T-helper 17 cell (primary cell): ENCODE measurements at places on chromosomes 13 and 19.
A peak's percentile ranks its signal among the peaks of the same experiment; 100 is the strongest.

GRCh38 chr19:45145270-45146189 is 15.3 kb downstream of the NKPD1 start:
- H3K4me3 ChIP-seq, result no peak overlapping the region
- H3K27ac ChIP-seq, result no peak overlapping the region
- no peaks in the 10 kb centered on the region for H3K27me3 ChIP-seq
- H3K4me1 ChIP-seq, result peaks cover 12% of the 10 kb centered on the region

GRCh38 chr13:36395280-36395679 is 37.0 kb upstream of the CCNA1 start:
- H3K4me1 ChIP-seq, result no peaks in the 10 kb centered on the region
- H3K27me3 ChIP-seq, result peaks cover 19% of the 10 kb centered on the region
- H3K36me3 ChIP-seq, result no peaks in the 10 kb centered on the region
- H3K27ac ChIP-seq, result no peak overlapping the region
- H3K4me3 ChIP-seq, result no peak overlapping the region
- DNase-seq, result no peak

GRCh38 chr13:98994080-98994479 is 16.2 kb upstream of the DOCK9 start:
- no peak for DNase-seq
- no peak overlapping the region for H3K4me3 ChIP-seq
- H3K27ac ChIP-seq, result peak overlapping the region; percentile 92
- H3K4me1 ChIP-seq, result peaks cover 46% of the 10 kb centered on the region
- no peaks in the 10 kb centered on the region for H3K27me3 ChIP-seq

DNA sequence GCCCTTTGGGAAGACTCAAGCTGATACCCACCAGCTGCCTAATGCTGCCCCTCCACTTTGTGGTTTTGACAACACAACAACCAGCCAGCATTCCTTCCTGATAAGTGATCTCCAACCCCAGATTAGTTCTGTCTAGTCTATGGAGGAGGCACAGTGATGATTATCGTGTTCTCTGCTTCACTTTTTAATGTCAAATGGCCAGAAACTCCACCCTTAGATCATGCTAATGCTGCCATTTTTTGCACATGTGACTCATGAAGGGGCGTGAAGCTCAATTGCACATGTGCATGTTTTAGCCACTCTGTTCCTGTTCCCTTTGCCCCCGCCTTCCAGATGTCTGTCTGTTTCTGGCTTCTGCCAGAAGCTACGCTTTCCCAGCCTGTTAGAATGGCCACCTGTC is 199.8 kb downstream of the COG6 start:
- H3K4me3 ChIP-seq, result no peak overlapping the region
- H3K4me1 ChIP-seq, result no peaks in the 10 kb centered on the region
- H3K27ac ChIP-seq, result no peak overlapping the region
- DNase-seq, result no peak
- peaks cover 2% of the 10 kb centered on the region for H3K36me3 ChIP-seq

DNA sequence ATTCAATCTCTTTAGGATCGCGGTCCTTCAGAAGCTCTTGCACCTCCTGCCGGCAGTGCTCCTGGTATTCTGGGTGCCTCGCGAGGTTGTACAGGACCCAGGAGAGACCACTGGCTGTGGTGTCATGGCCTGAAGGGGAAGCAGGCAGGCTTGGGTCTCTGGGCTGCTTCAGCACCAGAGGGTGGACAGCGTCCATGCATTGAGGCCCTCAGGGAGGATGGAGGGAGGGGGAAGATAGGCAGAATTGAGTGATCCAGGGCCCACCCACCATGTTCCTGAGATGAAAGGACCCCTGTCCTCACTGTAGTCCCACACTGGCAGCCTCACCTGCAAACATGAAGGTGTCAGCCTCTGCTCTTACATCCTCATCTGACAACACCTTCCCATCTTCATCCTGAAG is 17.9 kb upstream of the OR10H5 start:
- H3K27me3 ChIP-seq, result peaks cover 46% of the 10 kb centered on the region
- no peaks in the 10 kb centered on the region for H3K4me1 ChIP-seq
- no peak overlapping the region for H3K27ac ChIP-seq
- H3K4me3 ChIP-seq, result no peak overlapping the region
- DNase-seq, result no peak
- no peaks in the 10 kb centered on the region for H3K36me3 ChIP-seq

DNA sequence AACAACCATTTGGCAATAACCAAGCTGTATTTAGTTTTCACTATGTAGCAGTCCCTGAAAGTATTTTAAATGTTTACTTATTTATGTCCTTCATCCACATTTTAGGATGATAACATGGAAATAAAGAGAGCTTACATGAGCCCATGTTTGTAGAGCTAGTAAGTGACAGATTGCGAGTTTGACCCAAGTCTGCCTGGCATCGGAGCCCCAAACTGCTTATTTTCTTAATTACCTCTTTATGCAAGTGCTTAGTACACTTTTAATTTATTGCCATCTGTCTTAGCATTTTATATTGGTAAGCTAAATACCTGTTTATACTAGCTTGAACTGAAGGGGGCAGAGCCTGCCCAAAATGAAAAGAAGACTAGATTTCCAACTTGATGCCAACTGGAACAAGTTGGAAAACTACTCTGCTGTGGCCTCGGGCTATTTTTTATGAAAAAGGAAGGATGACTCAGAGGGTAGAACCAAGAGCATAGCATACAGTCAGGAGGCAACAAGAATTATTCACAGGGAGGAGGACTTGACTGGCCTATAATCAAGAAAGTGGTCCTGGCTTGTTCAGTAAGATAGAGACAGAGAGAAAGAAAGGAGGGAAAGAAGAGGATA is 150.2 kb downstream of the NDFIP2 start:
- no peak overlapping the region for H3K27ac ChIP-seq
- no peak overlapping the region for H3K4me3 ChIP-seq
- DNase-seq, result no peak
- H3K36me3 ChIP-seq, result no peaks in the 10 kb centered on the region
- H3K27me3 ChIP-seq, result peaks cover 8% of the 10 kb centered on the region
